ENCODE measurements at places on chromosomes 4 and X. TPM values are rescaled to one million over a fixed set of nuclear protein-coding genes. Genes with fewer than 3 reads are reported as not detected.
A peak's percentile ranks its signal among the peaks of the same experiment; 100 is the strongest.

DNA sequence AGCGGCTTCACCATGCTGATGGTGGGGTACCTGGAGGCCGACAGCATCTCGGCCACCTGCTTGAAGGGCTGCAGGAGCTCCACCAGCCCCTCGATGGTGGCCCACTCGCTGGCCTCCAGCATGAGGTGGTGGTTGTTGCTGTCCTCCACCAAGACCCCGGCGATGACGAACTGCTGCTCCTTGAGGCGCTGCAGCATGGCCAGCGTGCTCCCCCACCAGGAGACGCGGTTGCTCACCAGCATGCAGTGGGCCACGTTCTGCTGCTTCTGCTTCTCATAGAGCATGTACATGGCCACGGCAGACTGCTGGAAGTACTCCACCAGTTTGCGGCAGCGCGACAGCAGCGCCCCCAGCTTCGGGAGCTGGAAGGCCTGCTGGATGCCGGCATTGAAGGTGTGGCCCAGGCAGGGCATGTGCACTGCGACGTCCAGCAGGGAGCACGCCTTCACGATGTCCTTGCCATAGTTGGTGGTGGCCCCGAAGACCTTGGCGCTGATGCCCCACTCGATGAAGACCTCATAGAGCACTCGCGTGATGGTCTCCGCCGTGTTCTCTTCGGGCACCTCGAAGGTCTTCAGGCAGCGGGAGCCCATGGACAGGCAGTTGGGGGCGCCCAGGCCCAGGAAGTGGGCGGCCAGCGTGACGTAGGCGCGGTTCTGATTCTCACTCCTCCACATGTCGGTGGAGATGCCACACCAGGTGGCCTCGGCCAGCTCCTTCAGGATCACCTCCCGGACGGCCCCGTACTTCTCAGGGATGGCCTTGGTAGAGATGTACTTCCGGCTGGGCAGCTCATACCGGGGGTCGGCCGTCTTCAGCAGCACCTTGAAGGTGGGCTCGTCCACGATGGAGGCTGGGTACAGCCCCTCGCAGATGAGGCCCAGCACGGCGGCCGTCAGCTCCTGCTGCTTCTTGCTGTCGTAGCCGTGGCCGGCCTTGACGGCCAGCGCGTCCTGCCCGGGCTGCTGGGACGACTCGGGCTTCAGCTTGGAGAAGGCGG, 11.0 kb downstream of the DHRSX start:
- DNase-seq = no peak

Gene GRIA3
- total RNA-seq = 33.8 TPM

Gene ASMT
- total RNA-seq = not detected

Gene CYSLTR1
- 1.2 TPM for total RNA-seq

- DNase-seq = no peak
Observed at GRCh38 chrX:135416546-135416945, 5.2 kb upstream of the SMIM10L2A start.

GRCh38 chrX:31092970-31093638, 21.3 kb upstream of the FTHL17 start:
- no peak for DNase-seq

GRCh38 chr4:185244763-185245162, 35.4 kb downstream of the SNX25 start:
- DNase-seq = no peak

Gene SH3RF1
- 7.0 TPM for total RNA-seq

GRCh38 chr4:288891-289290, 16.4 kb downstream of the ZNF732 start:
- DNase-seq = no peak

Gene CCDC110
- 1.6 TPM for total RNA-seq

GRCh38 chrX:40098264-40099054, 701 bp upstream of the BCOR start:
- peak; percentile 51 for DNase-seq

- no peak for DNase-seq
Observed at GRCh38 chr4:99759988-99760387, 56.6 kb upstream of the DAPP1 start.

- DNase-seq = no peak
Observed at GRCh38 chr4:141248029-141248428, 27.3 kb downstream of the ZNF330 start.

GRCh38 chrX:136473663-136474062, 14.1 kb upstream of the BRS3 start:
- no peak for DNase-seq

DNA sequence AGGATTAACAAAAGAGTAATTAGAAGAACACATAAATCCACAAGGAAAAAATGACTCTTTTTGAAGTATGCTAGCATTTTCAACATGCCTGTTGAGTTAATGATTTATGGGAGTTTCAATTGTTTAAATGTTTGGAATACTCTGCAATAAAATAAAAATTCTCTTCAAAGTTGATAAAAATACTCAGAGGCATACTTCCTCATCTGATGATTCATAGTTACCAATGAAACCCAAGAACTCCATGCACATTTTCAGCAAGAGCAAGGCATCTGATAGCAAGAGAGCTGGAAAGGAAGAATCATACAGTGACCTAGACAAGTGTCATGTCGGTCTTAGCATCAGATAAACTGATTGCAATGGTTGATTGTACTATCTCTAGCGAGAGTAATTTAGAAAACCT, 443.7 kb upstream of the ATOH1 start:
- no peak for DNase-seq

Gene GAGE12H
- total RNA-seq = not detected

Gene PCYT1B
- 3.7 TPM for total RNA-seq

- DNase-seq = no peak
Observed at GRCh38 chr4:104412344-104412743, 82.3 kb downstream of the CXXC4 start.

DNA sequence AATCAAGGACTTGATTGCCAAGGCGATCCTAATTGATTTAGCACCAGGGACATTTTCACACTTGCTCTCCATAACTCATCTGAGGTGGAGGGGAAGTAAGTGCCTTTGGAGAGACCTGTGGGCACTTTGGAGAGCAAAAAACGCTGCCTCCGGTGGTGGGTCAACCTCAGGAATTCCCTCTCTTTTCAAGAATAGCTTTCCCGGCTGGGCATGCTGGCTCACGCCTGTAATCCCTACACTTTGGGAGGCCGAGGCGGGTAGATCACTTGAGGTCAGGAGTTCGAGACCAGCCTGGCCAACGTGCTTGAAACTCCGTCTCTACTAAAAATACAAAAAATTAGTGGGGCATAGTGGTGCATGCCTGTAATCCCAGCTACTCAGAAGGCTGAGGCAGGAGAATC, 49.2 kb downstream of the PRPS1 start:
- no peak for DNase-seq

Gene UPF3B
- total RNA-seq = 4.2 TPM

GRCh38 chrX:11611161-11611560, 54.6 kb downstream of the ARHGAP6 start:
- no peak for DNase-seq

GRCh38 chr4:17558941-17559708, 17.9 kb upstream of the LAP3 start:
- no peak for DNase-seq

DNA sequence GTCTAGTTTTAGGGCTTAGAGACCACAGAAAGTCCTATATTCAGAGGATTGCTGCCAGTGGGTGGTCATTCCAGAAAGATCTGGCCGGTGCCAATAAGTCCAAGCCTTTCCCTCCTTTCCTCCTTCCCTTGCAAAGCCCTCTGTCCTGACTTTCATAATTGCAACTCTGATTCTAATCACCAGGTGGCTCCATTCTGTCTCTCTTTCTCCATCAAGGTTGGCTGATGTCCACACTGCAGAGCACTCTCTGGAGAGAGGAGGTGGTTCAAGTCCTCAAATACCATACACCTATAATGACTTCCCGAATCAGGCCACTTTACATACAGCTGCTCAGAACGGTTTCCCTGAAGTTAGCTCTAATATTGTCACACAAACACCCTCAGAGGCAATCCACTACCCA, 22.4 kb upstream of the ARMCX4 start:
- DNase-seq = no peak

- no peak for DNase-seq
Observed at GRCh38 chr4:124092101-124092500, 620.4 kb downstream of the ANKRD50 start.

- peak; percentile 45 for DNase-seq
Observed at GRCh38 chr4:10164877-10165283, 48.3 kb upstream of the WDR1 start.

DNA sequence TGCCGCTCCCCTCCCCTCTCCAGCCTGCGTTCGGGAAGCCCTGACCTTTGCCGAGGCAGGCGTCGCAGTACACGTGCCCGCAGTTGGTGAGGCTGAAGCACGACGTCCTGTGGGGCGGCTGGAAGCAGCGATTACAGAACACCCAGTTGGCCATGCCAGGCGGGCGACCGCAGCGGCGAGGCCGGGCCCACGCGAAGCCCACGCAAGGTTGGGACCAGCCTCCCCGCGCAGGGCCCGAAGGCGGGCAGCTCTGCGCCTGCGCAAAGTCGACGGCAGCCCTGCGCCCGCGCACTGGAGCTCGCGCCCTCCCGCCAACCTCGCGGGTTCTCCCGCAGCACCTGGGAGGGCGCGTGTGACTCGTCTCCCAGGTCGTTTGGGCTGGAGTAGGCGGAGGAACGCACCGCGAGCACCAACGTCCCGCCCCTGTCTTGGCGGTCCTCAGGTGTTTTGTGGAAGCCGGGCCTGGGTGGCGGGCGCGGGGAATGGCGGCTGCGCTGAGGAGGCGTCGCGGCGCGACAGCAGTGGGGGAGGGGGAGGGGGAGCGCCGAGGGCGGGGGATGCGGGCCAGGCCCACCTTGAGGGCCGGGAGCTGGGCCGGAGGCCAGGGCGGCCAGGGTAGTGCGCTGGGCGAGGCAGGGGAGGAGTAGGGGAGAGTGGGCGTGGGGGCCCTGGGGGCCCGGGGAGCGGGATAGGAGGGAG, at the start of gene RNF212:
TSS of gene RNF212 (minus strand) at position 254 of the 699 bp plus-strand sequence. CDS start at position 154, 100 bp downstream.
- peak; percentile 13 for DNase-seq

- peak; percentile 80 for DNase-seq
Observed at GRCh38 chr4:39655876-39656275, 17.2 kb upstream of the SMIM14 start.

Gene MAGEA2
- not detected for total RNA-seq

GRCh38 chrX:41293269-41293668, 40.7 kb upstream of the DDX3X start:
- DNase-seq = no peak

Gene USP38
- total RNA-seq = 17.5 TPM

GRCh38 chr4:151358266-151358665, 32.9 kb upstream of the SH3D19 start:
- no peak for DNase-seq

DNA sequence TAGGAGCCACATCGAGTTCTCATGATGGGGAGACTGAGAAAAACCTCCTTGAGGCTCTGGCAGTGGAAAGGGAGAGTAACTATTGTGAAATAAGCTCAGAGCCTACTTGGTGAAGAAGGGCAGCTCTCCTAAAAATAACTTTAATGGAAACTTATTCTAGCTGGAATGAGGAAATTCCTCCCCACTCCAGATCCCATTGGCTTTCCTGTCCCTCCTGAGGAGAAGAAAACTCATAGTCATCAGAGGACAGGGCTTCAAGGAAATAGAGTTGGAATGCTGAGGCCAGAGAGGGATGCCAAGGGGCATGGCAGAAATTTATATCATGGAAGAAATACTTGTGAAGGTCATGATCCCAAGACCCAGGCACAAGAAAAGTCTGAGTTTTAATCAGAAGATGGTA, 70.7 kb upstream of the TAPT1 start:
- no peak for DNase-seq

DNA sequence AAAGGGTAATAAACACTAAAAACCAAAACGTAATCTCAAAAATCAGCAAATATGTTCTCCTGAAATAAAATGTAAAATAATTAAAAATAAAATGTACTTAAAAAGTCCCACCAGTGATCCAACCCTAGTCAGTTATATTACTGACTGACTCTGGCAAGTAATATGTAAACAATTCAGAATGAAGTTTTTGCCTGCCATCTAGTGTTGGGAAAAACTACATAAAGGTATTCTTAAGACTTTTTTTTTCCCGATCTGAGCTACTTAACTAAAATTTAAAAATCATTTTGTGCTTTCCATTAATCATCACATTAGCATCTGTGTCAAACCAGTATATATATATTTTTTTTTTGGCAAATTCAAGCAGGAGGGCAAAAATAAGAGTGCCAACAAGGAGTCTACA, 24.0 kb downstream of the RCHY1 start:
- DNase-seq = no peak

Gene HEPH
- 27.7 TPM for total RNA-seq

Gene SLC49A3
- 2.4 TPM for total RNA-seq

- DNase-seq = no peak
Observed at GRCh38 chrX:15930585-15930984, 76.0 kb upstream of the AP1S2 start.

DNA sequence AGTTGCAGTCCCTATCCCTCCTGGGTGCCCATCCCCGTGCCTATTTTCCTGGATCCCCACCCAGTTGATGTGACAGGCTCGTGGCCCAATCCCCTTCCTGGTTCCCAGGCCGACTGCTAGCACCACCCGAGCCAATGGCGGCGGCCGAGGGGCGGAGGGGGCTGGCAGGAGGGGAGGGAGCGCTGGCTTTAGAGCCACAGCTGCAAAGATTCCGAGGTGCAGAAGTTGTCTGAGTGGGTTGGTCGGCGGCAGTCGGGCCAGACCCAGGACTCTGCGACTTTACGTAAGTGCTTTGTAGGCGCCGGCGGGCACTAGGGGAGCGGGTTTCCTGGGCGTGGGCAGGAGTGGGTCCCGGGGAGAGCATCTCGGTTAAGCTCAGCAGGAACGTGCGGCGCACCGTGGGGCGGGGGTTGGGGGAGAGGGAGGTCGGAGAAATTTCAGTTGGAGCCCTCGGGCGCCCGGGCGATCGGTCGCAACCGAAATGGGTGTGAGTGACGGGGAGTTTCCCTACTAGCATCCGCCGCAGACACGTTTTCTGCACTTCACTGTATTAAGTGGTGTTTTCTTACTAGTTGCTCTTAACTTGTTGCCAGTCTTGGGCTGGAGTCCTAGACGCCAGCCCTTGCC, at the start of gene PLS3:
TSS of gene PLS3 (plus strand) at position 197 of the 627 bp plus-strand sequence. CDS start 49,077 bp downstream, outside the sequence.
- DNase-seq = peak; percentile 83

DNA sequence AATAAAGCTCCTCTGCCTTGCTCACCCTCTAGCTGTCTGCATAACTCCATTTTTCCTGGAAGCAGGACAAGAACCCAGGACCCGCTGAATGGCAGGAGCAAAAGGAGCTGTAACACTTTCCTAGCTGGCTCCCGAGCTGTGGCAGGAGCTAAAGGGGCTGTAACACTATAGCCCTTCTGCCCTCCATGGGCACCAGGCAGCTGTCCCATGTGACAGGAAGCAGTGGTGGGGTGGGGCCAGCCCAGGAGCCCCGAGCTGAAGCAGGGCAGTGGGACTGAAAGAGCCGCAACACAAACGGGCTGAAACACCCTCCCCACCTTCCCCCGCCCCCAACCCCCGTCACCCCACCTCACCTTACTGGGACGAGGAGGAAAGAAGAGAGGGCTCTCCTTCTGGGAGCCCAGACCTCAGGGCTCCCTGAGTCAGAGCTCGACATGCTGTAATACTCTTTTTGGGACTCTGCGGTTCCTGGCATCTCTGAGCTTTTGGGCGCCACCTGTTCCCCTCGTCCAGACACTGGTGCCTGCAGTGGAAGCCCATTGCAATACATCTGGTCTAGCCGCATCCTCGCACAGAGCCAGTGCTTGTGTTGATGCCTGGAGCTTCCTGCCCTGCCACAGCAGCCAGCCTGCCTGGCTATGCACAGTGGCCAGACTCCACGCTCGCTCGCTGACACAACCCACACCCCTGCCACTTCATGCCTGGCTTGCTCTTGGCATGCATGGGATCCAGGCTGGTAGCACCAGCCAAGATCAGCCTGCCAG, 39.4 kb downstream of the PPM1K start:
- DNase-seq = no peak
